ENCODE measurements at places on chromosomes 16 and 17.

- DNase-seq = no peak
Observed at GRCh38 chr17:40841246-40841645, 18.8 kb upstream of the KRT10 start.

- no peak for DNase-seq
Observed at GRCh38 chr16:65342231-65342866, 220.5 kb upstream of the CDH11 start.

DNA sequence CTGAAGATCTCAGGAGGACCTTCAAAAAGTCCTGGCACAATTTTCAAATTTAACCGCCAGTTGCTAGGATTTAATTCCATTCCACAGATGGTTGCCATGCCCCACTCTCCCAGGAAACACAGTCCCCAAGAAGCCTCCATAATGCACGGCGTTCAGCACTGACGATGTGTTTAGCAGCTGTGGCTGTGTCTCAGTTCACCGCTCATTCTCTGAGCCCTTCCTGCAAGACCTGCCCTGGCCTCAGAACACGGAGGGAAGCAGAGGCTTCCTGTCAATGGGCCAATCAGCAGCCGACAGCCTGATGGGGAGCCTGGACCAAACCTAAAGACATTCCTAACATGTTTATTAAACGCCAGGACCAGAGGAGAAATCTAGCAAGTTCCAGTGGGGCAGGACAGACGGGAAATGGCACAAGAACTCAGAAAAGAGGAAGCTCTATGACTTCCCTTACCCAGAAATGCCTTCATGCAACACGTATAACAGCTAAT is 4.9 kb downstream of the MYLK3 start:
- DNase-seq = no peak

DNA sequence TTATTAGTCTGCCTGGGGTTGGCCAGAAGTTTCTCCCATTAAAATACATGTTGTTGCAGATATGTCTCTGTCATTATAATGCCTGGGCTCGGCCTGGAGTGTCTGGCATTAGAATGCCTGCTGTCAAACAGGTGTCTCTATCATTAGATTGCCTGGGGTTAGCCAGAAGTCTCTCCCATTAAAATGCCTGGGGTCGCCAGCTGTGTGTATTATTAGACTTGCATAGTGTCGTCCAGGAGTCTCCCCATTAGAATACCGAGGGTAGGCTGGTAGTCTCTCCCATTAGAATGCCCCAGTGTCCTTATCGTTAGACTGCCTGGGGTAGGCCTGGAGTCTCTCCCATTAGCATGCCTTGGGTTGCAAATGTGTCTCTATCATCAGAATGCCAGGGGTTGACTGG is 2270.8 kb downstream of the TP53TG3F start:
- no peak for DNase-seq

- DNase-seq = no peak
Observed at GRCh38 chr17:65794572-65794971, 233.1 kb upstream of the AXIN2 start.

DNA sequence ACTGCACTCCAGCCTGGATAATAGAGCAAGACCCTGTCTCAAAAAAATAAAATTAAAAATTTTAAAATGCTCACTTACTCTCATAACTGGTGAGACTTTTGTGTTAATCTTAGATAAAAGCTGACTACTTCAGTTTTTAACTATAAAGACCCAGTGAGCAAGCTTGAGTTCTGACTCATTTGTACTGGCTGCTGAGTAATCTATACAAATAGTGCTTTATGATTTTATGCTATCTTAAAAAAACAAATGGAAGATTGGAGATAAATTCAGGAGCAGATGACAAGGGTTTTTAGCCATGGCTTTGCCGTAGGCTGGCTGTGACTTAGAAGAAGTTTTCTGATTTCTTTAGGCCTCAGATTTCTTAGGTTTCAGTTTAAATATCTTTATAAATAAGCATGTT is 30.5 kb downstream of the SNTB2 start:
- DNase-seq = no peak

DNA sequence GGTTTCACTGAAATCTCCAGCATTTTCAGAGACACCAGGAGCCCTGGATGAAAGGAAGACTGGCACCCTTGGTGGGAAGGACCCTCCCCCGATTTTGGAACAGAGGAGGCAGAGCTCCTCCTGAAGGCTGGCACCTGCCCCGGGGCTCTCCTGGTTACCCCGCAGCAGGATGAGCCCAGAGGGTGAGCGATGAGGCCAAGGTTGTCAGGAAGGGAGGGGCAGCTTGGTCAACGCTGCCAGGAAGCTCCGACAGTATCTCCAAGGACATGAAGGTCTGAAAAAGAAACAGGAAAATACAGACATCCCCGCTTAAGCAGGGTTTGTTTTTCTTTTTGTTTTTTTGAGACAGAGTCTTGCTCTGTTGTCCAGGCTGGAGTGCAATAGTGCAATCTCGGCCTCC is 15.5 kb upstream of the ACSF3 start:
- DNase-seq = no peak
